Stimulated activated CD4-positive, alpha-beta T cell treated with anti-CD3 and anti-CD28 coated beads, TNF-alpha, amount 100 ng/mL, for 24 hours (primary cell): ENCODE measurements at places on chromosomes 7 and 10.

DNA sequence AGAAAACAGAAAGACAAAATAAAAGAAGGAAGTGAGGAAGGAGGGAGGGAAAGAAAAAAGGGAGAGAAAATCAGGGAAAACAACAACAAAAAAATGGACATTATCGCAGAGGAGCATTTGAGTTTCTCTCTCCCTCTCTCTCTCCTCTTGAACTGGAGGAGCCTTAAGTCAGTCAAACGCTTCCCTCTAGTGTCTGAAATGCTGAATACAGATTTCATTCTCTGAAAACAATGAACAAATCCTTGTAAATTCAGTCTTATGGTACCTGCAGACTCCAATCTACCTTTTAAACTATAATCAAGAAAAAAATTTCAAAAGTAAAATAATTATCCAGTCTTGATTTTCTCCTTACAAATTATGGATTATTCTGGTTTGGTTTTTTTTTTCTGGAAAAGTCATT lies 89.2 kb upstream of the PFKP start:
- DNase-seq, result no peak

- DNase-seq, result no peak
Measured at GRCh38 chr7:96122746-96123145, 199.2 kb downstream of the SLC25A13 start.

- DNase-seq, result no peak
Measured at GRCh38 chr10:20489961-20490360, 407.1 kb downstream of the NEBL start.

- DNase-seq, result no peak
Measured at GRCh38 chr10:18594574-18595156, 56.7 kb downstream of the NSUN6 start.

DNA sequence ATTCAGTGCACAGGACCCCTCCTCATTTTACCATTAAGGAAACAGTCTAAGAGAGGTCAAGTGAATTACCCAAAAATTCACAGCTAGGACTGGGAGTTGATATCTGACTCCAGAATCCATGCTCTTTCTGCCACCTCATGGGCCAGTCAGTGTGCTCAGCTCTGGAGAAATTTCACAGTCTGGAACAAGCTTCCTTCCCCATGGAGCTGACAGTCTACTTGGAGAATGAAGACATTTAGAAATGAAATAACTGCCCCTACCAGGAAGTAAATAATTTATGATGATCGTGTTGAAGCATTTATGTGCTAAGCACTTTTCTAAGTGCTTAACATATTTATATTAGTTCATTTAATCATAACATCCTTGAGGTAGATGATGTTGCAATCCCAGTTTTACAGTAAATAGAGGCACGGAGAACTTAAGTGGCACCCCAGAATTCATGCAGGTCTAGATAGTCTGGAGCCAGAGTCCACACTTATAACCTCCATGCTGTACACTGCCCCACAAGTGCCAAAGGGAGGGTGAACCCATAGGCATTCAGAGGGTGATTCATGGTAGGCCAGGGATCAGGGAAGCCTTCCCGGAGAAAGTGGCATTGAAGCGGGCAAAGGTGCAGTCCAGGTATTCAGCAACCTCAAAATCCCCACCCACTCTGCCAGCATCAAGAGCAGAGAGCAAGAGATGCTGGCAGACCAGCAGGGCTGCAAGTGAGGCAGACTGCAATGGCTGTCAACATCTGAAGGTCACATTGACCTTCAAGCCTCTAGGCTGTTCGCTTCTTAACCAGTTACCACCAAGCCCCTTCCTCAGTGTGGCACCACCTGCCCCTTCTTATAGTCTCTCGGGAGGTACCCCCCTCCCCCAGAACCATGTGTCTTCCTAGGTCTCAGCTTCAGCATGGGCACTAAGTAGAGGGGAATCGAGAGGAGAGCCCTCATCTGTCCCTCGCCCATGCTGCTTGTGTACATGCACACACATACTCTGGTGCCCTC lies 38.4 kb upstream of the LRRC4 start:
- no peak for DNase-seq

DNA sequence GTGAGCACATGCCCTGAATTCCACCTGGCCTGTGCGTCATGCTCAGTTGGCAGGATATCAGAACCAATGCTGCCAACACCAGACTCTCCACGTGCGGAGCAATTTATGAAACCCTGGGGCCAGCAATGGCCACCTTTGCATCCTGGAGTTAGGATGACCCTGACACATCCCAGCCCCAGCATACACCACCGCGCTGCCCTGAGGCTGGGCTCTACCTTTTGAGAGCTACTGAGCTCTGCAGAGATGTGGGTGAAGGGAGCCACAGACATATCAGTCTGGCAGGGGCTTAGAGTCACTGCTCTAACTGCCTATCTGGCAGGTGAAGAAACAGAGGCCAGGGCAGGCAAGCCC lies 41.9 kb downstream of the SYPL1 start:
- DNase-seq, result no peak

GRCh38 chr7:84196084-84196503 lies 1.5 kb upstream of the SEMA3A start:
- no peak for DNase-seq

- DNase-seq, result no peak
Measured at GRCh38 chr7:94104301-94104700, 100.1 kb upstream of the BET1 start.

DNA sequence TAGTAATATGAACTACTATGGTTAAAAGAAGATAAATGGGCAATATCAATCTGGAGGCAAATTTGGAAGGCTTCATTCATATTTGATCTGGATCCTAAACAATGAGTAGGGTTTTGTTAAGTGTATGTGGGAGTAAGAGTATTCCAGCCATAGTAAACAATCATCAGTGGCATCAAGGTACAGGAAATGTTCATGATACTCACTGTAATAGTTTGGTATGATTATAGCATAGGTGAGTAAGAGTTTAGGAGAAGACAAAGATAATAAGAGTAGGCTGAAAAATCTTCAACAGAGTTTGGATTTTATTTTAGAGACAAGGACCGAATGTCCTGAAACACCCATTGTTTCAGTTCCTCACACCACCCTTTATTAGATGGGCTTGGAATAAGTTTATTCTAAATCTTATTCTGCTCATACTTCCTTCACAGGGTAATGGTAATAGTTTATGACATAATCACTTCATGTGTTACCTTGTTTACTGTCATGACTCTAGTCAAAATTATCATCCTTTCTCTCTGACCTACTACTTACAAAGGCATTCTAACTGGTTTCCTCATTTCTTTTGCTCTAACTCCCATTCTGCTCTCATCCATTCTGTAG lies 38.9 kb downstream of the BRAF start:
- DNase-seq, result no peak

DNA sequence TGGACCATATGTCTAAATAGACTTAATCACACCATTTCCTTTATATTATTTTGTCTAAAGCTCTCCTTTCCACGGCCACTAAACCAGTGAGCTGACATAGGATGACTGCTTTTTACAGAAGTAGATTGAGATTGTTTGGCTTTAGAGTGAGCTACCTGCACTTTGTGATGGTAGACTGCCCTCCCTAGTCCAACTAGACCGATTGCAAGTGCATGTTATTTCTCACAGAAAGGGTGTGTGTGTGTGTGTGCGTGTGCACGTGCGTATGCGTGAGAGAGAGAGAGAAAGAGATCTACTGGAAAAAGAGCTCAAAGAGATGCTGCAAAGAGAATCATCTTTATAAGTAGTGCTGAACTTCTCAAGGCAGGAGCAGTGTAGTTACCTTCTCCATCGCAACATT lies 60.7 kb downstream of the VCL start:
- DNase-seq, result no peak

- no peak for DNase-seq
Measured at GRCh38 chr7:141430455-141431139, 120.6 kb upstream of the AGK start.

GRCh38 chr10:26499426-26499825 lies 61.3 kb downstream of the APBB1IP start:
- no peak for DNase-seq

GRCh38 chr10:72832701-72833100 lies 60.8 kb upstream of the OIT3 start:
- DNase-seq, result no peak

DNA sequence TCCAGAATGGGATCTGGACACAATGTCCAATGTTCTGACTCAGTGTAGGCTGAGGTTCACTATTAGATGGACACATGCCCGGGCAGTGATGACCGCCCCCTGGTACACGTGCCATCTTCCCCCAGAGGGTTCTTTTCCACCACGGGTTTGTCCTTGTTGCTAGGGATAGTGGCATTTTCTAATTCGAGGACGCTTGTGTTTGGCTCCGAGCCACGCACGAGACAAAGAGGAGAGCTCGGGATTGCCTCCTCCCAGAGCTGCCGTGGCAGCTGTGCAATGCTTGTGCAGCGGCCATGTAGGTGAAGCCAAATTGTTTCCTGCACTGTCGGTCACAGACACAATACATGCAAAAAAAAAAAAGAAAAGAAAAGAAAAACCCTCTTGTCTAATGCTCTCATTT lies 207.5 kb downstream of the PAXIP1 start:
- DNase-seq, result no peak

GRCh38 chr10:44034946-44035345 lies 350.0 kb downstream of the CXCL12 start:
- DNase-seq, result no peak

DNA sequence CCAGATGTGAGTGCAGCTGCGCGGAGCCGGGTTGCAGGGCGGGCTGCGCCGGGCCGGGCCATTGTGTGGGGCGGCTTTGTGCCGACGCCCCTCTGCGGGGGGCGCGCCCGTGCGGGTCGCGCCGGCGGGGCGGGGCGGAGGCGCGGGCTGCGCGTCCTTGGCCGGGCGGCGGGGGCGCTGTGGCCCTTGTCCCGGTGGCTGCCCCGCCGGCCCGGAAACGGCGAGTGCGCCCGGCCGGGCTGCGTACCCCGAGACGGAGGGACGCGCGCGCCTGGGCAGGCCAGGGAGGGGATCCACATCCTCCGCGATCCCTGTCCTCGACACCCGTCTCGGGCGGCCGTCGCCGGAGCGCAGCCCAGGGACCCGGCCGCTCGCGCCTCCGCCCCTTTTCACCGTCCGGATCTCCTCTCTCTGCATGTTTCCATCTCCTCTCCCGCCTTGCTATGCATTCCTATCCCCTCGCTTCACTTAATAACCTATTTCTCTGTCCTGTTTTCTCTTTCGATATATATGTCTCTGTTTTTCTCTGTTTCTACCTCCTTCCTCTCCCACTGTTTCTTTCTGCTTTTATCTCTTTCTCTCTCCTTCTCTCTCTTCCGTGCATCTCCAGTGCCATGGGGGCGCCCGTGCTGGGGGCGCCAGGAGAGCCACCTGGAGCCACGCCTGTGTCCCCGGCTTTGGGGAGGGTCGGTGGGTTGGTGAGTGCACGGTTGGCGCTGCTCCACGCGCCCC lies 765 bp downstream of the PFKFB3 start:
- peak; percentile 16 for DNase-seq

DNA sequence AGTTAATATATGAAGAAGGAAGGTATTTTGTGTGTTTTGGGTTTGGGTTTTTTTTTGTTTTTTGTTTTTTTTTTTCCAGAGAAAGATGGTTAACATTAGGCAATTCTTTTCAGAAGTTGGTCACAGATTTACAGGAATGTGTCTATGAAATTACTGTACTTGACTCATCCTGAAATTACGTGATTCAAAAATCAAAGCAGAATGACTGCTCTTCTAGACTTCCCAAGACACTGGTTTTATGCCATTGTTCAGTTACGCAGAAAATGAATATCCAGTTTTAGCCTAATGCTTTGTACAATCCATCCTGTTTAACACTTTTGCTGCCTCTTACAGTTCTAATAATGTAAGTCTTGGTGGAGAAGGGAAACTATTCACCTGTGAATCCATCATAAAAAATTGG lies 39.7 kb upstream of the CELF2 start:
- no peak for DNase-seq

GRCh38 chr10:127221281-127221680 lies 24.9 kb upstream of the INSYN2A start:
- no peak for DNase-seq

GRCh38 chr10:62610649-62611229 lies 193.8 kb upstream of the ADO start:
- peak; percentile 71 for DNase-seq

- no peak for DNase-seq
Measured at GRCh38 chr10:125881192-125881591, at the start of gene DHX32. Gene DHX32 (minus strand): TSS chr10:125881292. CDS start chr10:125880824, 468 bp downstream.

DNA sequence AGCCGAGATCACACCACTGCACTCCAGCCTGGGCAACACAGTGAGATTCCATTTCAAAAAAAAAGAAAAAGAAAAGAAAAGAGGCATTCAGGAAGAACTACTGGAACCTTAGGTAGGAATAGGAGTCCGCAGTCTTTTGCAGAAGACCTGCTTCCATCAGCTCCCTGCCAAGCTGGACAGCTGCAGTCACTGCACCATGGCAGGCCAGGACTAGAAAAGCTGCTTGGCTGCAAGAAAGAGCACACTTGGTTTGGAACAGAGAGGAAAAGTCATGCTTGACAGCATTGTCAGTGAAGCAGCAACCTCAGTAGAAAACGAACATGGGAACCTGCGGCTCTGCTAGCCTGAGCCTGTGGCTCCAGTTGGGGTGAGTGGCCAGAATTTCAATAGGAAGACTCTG lies 104.3 kb downstream of the MARCHF5 start:
- no peak for DNase-seq

DNA sequence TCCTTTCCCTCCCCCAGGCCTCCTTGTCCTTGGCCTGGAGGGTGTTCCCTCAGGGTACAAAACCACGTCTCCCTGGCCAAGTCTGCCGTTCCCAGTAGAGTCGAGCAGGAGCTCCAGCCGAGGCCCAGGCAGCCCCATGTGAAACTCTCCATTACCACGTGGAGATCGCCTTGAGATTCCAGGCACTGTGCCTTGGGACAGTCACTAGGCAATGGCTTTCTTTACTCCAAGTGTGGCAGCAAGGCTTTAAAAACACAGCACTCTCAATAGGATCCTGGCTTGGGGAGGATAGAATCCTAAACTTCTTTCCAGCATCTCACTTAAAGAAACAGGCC lies 57.5 kb downstream of the PLXNA4 start:
- DNase-seq, result no peak

GRCh38 chr10:80506189-80506575 lies 31.5 kb upstream of the SH2D4B start:
- DNase-seq, result no peak

DNA sequence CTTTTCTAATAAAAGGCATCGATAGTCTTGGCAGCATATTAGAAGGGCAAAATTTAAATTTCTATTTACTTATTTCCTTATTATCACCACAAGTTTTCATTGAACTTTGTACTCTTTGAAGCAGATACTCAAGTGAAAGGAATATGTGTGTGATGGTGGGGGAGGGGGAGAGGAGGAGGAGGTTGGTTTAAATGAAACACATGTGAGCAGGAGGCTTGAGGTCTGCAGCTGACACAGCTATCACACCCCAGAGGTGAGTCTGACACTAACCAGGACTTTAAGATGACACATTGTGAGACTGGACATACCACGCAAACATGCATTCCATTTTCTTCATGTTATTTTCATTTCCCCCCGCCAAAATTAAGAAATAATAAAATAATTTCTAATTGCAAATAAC lies 63.3 kb downstream of the CTTNBP2 start:
- no peak for DNase-seq

DNA sequence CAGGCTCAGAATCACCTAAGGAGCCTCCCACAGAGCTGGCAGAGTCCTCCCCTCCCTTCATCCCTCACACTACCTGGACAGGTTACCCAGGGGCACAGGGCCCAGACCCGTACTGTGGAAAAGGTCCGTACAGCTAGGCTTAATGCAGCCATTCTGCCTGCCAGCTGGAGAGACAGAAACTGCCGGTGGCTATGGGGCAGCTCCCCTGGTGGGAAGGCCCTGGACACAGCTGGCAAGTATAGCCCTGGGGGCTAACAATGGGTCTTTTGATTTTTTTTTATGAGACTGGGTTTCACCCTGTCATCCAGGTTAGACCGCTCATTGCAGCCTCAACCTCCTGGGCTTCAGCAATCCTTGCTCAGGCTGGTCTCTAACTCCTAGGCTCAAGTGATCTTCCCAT lies 68.3 kb downstream of the GNA12 start:
- DNase-seq, result no peak
